Foreskin keratinocyte (primary cell): ENCODE measurements at places on chromosomes 11 and 22. TPM values are rescaled to one million over a fixed set of nuclear protein-coding genes. Genes with fewer than 3 reads are reported as not detected.

VSIG10L2 gene
- not detected in 2 replicates for total RNA-seq

SCGB1A1 gene
- not detected in 2 replicates for total RNA-seq

POU2AF3 gene
- not detected in 2 replicates for total RNA-seq

SLC15A3 gene
- 2.6 and 7.5 TPM in 2 replicates for total RNA-seq

BEST1 gene
- 0.07 and 0.10 TPM in 2 replicates for total RNA-seq

CCS gene
- total RNA-seq = 23.6 and 28.7 TPM in 2 replicates

SLC43A3 gene
- total RNA-seq = 69.9 and 95.3 TPM in 2 replicates

MGAT3 gene
- total RNA-seq = not detected in 2 replicates

PANX2 gene
- total RNA-seq = 0.53 and 1.0 TPM in 2 replicates

BDNF gene
- 0.04 TPM in 1 of 2 replicates, not detected in the other for total RNA-seq

CHADL gene
- 0.82 and 0.99 TPM in 2 replicates for total RNA-seq

TIMP3 gene
- 29.7 and 35.1 TPM in 2 replicates for total RNA-seq

APOBEC3F gene
- total RNA-seq = 4.6 and 4.8 TPM in 2 replicates

RCOR2 gene
- total RNA-seq = 1.5 and 1.8 TPM in 2 replicates

LGALS12 gene
- total RNA-seq = not detected in 2 replicates

OR8G1 gene
- total RNA-seq = not detected in 2 replicates

MS4A7 gene
- total RNA-seq = not detected in 2 replicates

MYRF gene
- 0.10 and 0.18 TPM in 2 replicates for total RNA-seq

KRTAP5-2 gene
- not detected in 2 replicates for total RNA-seq

C11orf21 gene
- total RNA-seq = not detected in 2 replicates

STIM1 gene
- 22.8 and 24.7 TPM in 2 replicates for total RNA-seq

CLCF1 gene
- 1.6 and 1.9 TPM in 2 replicates for total RNA-seq

ATG13 gene
- total RNA-seq = 31.5 and 36.4 TPM in 2 replicates

MMP13 gene
- total RNA-seq = not detected in 2 replicates

GPHA2 gene
- not detected in 2 replicates for total RNA-seq

SPON1 gene
- total RNA-seq = not detected in 2 replicates

TEX54 gene
- total RNA-seq = not detected in 2 replicates

FAM111B gene
- total RNA-seq = 24.6 and 24.8 TPM in 2 replicates

ZNRF3 gene
- 5.9 and 6.7 TPM in 2 replicates for total RNA-seq

CNTN5 gene
- not detected in 2 replicates for total RNA-seq

GRIA4 gene
- total RNA-seq = not detected in 2 replicates

C11orf16 gene
- total RNA-seq = not detected in 2 replicates

LRRN4CL gene
- total RNA-seq = 0.39 and 0.41 TPM in 2 replicates

SLC25A1 gene
- 125 and 132 TPM in 2 replicates for total RNA-seq

MMP27 gene
- not detected in 2 replicates for total RNA-seq

KAT5 gene
- 47.2 and 48.0 TPM in 2 replicates for total RNA-seq

DNAJB7 gene
- not detected in 2 replicates for total RNA-seq

P2RY6 gene
- not detected in 2 replicates for total RNA-seq

OR5AK2 gene
- not detected in 2 replicates for total RNA-seq

SUSD2 gene
- 0.03 and 0.04 TPM in 2 replicates for total RNA-seq

MMP12 gene
- total RNA-seq = not detected in 2 replicates

UPK3A gene
- total RNA-seq = not detected in 2 replicates

PARVG gene
- not detected in 2 replicates for total RNA-seq

EFCAB6 gene
- total RNA-seq = 0.24 and 0.35 TPM in 2 replicates

PLEKHA7 gene
- 0.18 and 0.20 TPM in 2 replicates for total RNA-seq

ACR gene
- not detected in 2 replicates for total RNA-seq

CTTN gene
- total RNA-seq = 256 and 264 TPM in 2 replicates

TUB gene
- 2.4 and 2.5 TPM in 2 replicates for total RNA-seq

XBP1 gene
- 107 and 139 TPM in 2 replicates for total RNA-seq

NXPE2 gene
- not detected in 2 replicates for total RNA-seq

LRRC10B gene
- 0.07 TPM in 1 of 2 replicates, not detected in the other for total RNA-seq

KCNK7 gene
- total RNA-seq = 0.25 and 0.27 TPM in 2 replicates

WT1 gene
- 0.35 TPM in 1 of 2 replicates, not detected in the other for total RNA-seq

PGA5 gene
- total RNA-seq = not detected in 2 replicates
